ENCODE measurements at places on chromosomes 1 and 21. TPM values are rescaled to one million over a fixed set of nuclear protein-coding genes. Genes with fewer than 3 reads are reported as not detected.

GRCh38 chr21:34858559-34858958 lies 189.8 kb downstream of the CLIC6 start:
- DNase-seq = no peak

DNA sequence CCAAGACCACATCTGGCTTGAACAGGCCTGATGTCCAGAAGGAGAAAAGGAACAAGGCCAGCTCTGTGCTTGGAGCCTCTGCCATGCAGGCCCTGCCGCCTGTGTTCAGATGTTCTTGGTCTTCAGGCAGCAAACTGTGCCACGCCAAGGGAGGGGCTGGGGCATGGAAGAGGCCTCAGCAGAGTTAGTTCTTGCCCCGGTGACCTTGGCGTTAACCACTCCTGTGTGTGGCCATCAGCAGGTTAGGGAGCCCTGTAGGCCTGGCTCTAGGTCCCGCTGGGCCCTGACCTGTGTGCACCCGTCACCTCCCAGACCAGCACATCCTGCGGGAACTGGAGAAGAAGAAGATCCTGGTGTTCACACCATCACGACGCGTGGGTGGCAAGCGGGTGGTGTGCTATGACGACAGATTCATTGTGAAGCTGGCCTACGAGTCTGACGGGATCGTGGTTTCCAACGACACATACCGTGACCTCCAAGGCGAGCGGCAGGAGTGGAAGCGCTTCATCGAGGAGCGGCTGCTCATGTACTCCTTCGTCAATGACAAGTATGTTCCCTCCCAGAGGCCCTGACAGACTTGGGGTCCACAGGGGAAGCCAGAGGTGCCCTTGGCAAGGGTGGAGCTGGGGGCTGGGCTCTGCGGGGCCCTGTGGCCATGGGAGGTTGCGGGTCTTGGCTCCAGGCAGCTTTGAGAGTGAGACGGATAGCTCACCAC lies 7.1 kb downstream of the ZC3H12A start:
- DNase-seq = no peak

TNNT2 gene
- total RNA-seq = not detected

ALPL gene
- 0.29 TPM for total RNA-seq

ZNF436 gene
- total RNA-seq = 8.5 TPM

SHE gene
- 0.03 TPM for total RNA-seq

- no peak for DNase-seq
Observed at GRCh38 chr1:36211307-36211706, 12.9 kb upstream of the THRAP3 start.

LORICRIN gene
- not detected for total RNA-seq

TRNAU1AP gene
- total RNA-seq = 13.4 TPM

RSPO1 gene
- not detected for total RNA-seq

GRCh38 chr1:177573901-177574300 lies 396.0 kb downstream of the SEC16B start:
- no peak for DNase-seq

DNA sequence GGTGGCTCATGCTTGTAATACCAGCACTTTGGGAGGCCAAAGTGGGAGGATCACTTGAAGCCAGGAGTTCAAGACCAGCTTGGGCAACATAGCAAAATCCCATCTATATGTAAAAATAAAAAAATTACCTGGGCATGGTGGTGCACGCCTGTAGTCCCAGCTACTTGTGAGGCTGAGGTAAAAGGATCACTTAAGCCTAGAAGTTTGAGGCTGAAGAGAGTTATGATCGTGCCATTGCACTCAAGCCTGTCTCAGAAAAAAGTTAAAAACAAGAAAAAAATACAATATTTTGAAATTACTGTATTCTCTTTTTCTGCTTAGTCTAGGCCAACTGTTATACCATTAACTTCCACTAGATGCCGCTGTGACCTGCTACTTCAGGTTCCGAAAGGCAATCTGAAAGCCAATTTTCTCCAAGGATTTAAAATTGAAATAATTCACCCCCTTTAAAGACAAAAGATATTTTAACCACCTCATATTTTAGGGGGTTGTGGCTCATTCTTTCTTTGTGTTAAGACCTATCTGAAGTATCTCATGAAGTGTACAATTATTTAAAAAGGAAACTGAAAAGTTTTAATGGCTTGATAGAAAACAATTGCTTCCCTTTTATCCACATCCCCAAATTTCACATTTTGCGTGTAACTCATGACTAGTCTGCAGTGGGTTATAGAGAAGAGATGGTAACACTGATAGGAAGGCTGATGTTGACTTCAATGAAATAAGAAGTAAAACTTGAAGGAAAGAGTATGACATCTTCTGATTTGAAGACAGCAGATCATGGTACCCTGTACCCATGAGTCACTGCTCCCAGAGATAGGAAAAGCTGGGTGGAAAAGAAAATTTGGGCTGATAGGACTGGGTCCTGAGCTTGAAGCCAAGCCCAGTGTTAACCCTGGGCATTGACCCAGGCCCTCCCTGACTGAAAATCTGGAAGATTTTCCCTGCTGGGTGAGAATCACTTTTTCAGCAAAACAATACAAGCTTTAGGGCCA lies 24.4 kb upstream of the CLDN14 start:
- peak; percentile 52 for DNase-seq

GRCh38 chr1:56522680-56523079 lies 56.7 kb downstream of the PLPP3 start:
- DNase-seq = no peak

C1QA gene
- total RNA-seq = not detected

GRCh38 chr1:112263042-112263441 lies 133.0 kb upstream of the CTTNBP2NL start:
- DNase-seq = no peak

CATSPERE gene
- total RNA-seq = 0.13 TPM

DNA sequence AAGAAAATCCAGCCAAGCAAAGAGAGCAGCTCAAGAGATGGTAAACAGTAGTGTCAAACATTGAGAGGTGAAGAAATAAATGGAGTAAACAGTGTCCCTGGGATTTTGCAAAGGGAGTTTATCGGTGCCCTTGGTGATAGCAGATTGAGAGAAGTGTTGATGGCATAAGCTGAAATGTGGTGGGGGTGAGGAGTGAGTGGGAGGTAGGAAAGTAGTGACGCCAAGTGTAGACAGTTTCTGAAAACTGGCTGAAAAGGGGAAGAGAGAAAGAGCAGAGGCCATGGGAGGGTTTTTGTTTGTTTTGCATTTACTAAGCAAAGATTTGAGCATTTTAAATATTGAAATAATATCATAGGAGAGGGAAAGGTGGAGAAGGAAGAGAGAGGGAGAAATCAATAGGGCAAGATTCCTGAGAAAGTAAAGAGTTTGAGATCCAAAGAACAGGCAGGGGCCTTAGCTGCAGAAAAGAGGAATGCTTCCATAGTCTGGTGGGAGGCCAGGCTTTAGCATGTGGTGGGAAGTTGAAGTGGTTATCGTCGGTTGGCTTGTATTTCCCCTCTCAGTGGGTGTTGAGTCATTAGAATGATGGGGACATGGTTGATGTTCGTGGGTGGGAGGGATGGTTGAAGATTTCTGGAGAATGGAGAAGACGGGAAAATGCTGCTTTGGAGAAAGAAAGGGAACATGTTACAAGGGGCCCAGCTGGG lies 26.8 kb upstream of the RASAL2 start:
- no peak for DNase-seq

DNA sequence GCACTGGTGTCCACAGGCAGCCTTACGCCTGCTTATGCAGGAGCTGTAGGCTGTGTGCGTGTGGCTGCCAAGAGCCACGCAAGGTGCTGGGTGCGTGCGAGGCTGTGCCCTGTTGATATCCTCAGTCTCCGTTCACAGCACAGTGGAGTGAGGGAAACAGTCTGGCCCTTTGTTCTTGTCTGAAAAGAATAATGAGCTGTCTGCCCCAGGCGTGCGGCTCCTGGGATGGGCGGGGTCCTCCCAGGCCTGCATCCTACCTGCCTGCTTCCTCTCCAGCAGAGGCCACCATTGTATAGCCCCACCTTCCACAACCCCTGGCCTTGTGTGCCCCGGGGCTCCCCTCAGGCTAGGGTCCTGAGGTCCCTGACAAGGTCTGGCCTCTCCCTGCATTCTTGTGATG lies 47.0 kb upstream of the KDM4A start:
- DNase-seq = no peak

GRCh38 chr1:147225193-147225730 lies at the start of gene FMO5:
FMO5 (minus strand) TSS chr1:147225339; CDS start chr1:147225029, 310 bp downstream.
- peak; percentile 88 for DNase-seq

GNPAT gene
- 48.2 TPM for total RNA-seq

DNA sequence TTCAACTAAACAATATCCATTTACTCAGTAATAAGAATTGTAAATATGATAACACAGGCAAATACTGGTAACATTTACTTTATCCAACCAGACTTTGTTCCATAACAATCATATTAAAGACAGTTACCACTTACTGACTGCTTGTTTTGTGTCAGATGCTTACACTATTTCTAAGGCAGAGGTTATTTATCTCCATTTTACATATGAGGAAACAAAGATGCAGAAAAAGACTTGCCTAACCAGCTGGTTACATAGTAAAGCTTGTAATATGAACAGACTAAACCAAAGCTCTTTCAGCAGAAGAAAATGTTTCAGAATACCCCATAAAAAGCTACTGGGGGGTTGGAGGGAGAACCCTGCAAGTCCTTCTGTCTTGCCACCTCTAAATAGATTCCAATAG lies 180.1 kb downstream of the EIF4G3 start:
- DNase-seq = no peak

DNA sequence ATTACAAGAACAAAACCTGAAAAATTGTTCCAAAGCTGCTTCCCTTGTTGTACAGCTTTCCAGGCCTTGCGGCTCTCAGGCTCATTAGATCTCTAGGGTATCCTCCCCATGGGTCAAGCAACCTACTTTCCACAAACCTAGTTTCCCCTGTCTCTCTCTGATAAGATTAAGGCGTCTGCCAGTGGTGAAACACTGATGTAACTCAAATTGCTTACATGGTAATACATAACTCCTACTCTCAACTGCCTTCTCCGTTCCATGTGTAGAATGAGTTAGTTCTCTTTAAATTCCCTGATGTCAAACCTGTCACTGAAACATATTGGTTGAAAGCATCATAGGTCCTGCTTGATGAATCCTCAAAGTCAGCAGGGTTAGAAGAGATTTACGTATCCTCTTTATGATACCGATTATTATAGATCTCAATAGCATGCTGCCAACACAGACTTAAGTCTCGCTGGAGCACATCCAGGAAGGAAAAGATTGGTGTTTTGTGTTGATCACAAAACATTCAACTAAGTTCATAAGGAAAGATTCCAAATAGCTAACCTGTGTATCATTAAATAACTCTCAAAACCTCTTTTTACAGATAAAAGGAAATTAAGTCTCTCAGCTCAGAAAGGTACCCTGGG lies 10.6 kb downstream of the PPP1R15B start:
- no peak for DNase-seq

ETV3L gene
- total RNA-seq = not detected

SAMSN1 gene
- total RNA-seq = not detected

DNA sequence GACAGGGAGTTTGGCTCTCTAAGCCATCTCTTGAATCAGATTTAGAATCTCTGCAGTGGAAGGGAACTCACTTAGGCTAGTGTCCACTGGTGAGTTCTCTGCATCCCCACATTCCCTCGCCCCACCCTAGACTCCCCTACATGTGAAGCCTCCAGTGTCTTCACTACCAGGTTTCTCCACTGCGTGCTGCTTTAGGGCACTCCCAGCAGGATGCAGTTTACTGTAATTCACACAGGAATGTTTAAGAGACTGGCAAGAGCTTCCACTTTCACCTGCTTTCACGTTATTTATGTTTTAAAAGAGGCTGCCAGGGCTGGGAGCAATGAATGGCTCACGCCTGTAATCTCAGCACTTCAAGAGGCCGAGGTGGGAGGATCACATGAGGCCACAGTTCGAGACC lies 60.2 kb downstream of the KAZN start:
- no peak for DNase-seq

DNA sequence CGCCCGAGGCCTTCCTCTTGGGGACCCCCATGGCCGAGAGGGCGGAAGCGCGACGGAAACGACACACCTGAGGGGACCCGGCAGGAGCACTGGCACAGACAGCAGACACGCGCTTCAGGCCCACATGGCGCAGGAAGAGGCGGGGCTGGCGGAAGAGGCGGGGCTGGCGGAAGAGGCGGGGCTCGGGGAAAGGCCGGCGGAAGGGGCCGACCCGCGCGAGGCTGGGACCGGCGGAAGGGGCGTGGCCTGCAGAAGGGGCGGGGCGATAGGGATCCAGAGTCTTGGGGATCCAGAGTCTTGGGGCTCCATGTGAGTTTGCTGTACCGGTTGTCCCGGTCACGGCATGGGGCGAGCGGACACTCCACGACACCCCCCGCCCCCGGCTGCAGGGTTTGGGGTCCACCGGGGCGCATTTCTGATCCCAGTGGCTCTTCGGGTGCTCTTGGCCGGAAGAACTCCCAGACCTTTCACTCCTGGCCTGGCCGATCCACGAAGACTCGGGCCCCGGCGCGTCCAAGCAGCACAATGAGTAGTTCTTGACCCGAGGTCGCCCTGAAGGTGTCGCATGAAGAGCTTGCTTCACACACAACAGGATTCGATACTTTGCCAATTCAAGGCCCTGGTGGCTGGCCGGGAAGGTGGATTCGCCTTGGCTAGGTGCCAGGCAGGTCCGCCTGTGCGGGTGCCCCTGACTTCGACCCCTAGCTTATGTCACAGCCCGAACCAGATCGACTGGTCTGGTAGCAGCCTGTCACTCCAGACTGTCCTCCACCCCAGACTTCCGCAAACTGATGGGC lies at the start of gene URB1:
Gene URB1 (minus strand): TSS at position 133 of the 797 bp plus-strand sequence. CDS start 102 bp downstream, at position 31.
- peak; percentile 77 for DNase-seq

DISP3 gene
- 0.08 TPM for total RNA-seq

DNA sequence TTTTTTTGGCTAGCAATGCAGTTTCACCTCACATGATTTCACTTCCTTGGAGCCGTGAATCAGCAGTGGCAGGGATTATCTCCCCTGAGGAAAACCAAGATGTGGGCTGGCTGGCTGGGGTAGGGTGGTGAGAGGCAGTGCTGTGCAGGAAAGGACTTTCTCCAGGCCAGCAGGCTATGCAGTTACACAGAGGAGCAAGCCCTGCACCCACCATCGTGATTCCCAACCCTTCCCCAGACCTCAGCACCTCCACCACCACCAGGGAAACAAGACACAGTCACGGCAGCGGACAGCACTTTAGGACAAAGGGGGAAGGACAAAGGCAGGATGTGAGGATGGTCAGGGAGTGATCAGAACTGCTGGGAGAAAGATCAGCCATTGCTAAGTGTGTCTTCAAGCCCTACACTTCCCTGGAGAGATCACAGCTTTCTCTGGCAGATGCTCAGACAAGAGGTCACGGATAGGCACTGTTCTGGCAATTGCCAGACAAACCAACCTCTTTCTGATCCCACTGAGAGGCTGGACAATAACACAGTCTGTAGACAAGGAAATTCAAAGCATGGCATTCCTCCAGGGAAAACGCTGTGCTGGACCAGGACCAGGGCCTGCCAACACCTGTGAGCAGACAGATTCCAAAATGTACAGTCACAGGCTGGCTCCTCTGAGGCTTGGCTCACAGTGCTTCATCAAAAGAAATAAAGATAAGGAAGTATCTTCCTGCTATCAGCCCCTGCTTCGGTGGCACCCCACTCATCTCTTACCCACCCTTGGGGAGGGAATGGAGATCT lies 509.4 kb downstream of the SMYD3 start:
- DNase-seq = no peak

ECM1 gene
- 192 TPM for total RNA-seq

GRCh38 chr1:2501041-2501819 lies 25.1 kb downstream of the PLCH2 start:
- DNase-seq = no peak

LCE1A gene
- total RNA-seq = not detected
